Activated T-helper 1 cell treated with anti-CD3 and anti-CD28 coated beads, Interleukin-2, amount 50 U/mL, for 16 hours (primary cell): ENCODE measurements at places on chromosomes 3 and 15.

DNA sequence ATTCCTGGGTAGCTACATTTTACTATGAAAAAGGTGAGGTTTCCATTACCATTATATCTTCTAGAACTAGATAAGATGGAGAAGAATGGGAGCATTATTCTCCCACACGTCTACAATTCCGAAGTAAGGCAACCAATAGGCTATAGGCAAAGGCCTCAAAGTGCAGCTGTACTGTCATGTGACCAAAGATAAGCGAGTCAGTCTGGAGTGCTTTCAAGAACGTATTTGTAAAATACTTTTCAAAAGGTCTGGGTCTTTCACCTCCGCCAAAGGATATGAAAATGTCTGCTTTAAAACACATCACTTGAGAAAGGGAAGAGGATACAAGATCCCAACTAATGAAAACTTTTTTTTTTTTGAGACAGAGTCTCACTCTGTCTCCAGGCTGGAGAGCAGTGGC, 9.9 kb downstream of the CCPG1 start:
- DNase-seq: no peak

GRCh38 chr3:102336130-102336529, 98.7 kb upstream of the ZPLD1 start:
- no peak for DNase-seq

GRCh38 chr3:85298032-85298431, 339.2 kb downstream of the CADM2 start:
- DNase-seq: no peak

GRCh38 chr3:187725653-187726370, 19.5 kb downstream of the BCL6 start:
- no peak for DNase-seq

DNA sequence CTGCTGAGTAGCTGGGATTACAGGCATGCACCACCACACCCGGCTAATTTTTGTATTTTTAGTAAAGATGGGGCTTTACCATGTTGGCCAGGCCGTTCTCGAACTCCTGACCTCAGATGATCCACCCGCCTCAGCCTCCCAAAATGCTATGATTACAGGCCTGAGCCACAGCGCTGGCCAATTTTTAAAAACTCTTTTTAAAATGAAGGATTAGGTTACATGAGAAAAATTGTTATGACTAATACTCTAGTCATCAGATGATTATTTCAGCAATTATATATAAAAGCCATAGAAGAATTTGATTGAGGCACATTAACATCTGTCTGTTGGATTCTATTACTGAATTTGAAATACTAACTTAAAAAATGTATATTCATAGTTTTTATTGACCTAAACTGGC, 134.1 kb upstream of the MNS1 start:
- no peak for DNase-seq

- DNase-seq: peak; percentile 50
Observed at GRCh38 chr15:86624261-86625036, 544.8 kb downstream of the AGBL1 start.

DNA sequence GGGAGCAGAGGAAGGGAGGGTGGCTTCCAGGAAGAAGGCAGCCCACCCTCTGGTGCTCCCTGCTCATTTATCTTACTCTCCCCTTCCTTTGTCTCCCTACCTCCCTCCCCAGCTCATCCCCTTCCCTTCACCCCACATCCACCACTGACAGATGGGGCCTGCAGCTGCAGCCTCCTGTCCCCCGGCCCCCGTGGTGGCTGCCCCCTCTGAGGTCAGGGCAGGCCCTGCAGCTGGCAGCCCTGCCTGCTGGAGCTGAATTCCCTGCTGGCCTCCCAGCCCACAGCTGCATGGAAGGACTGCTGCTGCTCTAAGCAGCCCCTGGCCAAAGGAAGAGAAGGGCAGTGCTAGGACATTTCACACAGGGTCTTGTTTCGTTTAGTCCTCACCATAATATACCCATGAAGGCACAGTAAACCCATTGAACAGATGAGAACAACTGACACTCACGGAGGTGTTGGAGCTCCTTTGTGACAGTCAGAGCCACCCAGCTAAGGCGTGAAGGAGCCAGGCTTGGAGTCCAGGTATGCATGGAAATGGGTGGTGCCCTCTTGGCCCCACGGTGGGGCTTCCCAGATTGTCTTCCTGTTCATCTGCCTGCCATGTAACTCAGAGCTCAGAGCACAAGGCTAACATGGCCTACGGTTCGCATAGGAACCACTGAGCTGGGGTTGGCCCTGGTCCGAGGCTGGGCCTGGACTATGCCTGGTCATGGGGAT, 121.7 kb upstream of the PRR20G start:
- DNase-seq: no peak

DNA sequence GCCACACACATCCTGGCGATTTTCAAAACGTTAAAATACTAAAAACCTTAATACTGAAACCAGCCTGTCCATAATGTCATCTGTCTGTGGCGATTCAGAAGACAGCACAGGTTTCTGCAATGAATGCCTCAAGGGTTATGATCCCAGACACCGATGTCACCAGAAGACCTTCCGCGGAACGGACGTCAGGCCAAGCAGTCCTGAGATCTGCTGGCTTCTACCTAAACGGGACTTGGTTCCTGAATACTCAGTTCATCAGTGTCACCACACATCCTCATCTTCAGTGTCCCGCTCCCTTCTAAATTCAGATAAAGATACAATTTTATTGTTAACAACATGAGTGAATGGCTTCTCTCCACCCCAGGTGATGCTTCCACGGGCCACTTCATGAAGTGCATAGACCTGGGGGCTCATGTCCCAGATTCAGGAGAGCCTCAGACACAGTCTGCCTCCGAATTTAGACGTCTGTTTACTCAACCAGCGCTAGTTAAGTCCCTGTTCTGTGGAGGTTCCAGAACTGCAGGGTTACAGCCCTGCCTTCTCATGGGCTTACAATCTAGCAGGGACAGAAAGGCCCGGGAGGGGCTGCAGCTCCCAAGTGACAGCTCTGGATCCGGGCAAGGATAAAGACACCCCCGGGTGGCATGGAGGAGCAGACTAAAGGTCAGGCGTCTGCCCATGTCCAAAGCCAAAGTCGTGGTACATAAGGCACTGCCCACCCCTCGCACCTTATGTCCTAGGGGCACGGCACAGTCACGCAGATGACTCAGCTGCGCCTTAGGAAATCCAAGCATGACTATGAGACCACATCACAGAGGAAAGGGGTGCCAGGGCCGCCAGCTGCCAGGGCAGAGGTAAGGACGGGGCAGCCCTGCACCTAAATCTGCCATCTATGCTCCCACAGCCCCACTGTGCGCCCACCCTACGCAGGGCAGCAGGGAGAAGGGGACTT, 75.9 kb downstream of the VGLL4 start:
- no peak for DNase-seq
